ENCODE measurements at places on chromosomes 5 and 9.

- no peak for DNase-seq
Measured at GRCh38 chr9:91161465-91162300, 200.0 kb downstream of the AUH start.

GRCh38 chr5:154133591-154133990, 56.9 kb upstream of the GALNT10 start:
- DNase-seq, result no peak

DNA sequence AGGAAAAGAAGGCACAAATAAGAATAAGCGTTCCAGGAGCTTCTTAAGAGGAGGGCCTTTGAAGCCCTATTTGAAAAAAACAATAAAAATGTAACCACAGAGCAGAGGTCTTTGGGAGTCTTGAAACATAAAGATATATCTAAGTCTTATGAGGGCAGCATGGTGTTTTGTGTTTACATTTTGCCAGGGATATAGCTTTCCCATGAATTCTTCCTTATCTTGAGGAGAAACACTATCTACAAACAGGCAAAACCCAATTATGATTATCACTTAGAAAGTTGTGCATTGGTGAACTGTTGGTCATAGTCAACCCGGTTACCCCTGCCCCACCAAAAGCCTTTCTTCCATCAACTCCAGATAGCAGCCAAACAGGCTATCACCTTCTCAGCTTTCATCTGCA, 23.6 kb upstream of the LHFPL2 start:
- DNase-seq, result no peak

GRCh38 chr5:35838370-35839042, 18.2 kb upstream of the IL7R start:
- DNase-seq, result no peak

GRCh38 chr5:79560771-79561524, 47.0 kb upstream of the HOMER1 start:
- no peak for DNase-seq

- DNase-seq, result no peak
Measured at GRCh38 chr9:136694163-136694871, 7.1 kb upstream of the AGPAT2 start.
